RWPE2 (cell line): ENCODE measurements at places on chromosomes 4 and X.

- DNase-seq, result no peak
Measured at GRCh38 chr4:122781486-122781885, 45.1 kb upstream of the FGF2 start.

- DNase-seq, result no peak
Measured at GRCh38 chrX:9383655-9384054, 81.2 kb upstream of the TBL1X start.

GRCh38 chr4:179017581-179017980 is 1575.3 kb upstream of the AGA start:
- no peak for DNase-seq

DNA sequence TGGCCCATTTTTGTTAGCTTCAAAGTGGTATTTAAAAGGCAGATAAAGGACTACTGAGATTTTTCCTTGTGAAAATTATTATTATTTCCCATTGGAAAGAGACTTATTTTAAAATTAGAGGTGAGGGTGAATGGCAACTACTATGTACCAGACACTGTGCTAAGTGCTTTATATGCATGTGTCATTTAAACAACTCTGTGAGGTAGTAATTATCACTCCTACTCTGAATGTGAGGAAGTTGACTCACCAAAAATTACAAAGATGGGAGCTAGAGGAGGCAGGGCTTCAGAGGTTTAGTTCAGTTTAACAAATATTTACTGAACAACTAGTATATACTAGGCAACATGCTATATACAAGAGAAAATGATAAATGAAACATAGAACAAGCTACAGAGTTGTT is 78.2 kb downstream of the MSL3 start:
- DNase-seq, result no peak

DNA sequence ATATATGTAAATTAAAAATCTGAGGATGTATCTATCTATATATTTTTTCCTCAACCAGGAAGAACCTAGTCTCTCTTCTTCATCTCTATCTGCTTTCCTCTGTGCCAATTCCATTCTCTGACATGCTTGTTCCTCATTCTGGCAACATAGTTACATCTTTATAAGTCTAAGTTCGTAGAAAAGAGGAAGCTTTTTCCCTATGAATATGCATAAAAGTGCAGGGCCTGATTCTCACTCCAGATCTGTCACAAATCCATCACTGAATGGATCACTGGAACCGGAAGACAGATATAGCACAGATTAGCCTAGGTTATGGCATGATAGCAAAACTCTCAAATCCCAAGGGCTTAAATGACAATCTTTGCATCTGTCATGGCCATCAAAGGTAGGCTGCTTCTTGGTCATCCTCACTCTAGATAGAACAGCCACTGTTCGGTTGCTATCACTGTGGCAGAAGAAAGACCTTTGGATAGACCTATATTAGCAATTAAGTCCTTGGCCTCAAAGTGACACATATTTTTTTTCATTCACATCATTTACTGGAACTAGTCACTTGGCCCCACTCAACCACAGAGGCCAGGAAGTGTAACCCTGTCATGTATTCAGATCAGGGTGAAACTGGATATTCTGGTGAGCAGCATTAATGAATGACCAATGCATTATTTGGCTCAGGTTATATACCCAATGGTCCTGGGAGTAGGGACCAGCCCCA is 22.2 kb downstream of the DTHD1 start:
- DNase-seq, result no peak

DNA sequence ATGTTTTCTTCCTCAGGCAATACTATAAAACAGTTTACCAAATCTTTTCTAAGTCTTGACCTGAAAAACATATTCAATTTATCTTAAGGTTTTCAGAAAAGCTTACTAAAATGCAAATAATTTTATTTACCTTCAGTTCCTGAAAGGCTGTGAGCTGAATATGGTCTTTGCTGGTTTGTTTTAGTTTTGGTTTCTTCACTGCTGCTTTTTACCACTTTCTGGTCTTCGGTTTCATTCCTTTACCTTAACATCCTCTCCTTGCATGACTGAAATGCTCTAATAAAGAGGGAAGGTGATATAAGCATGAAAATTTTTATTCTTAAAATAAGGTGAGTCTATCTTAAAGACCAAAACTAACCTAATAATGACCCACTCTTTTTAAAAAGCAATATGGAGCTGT is 97.1 kb upstream of the NRK start:
- no peak for DNase-seq
